ENCODE measurements at places on chromosomes 4 and X.

- DNase-seq: no peak
These were observed 119.9 kb downstream of the ANK2 start for GRCh38 chr4:113169368-113169767.

- DNase-seq: no peak
These were observed 10.7 kb downstream of the RBPJ start for GRCh38 chr4:26331380-26331950.

GRCh38 chr4:68962868-68963267 is 11.3 kb upstream of the UGT2A3 start:
- DNase-seq: no peak

GRCh38 chrX:22389556-22390179 is 117.0 kb downstream of the CBLL2 start:
- DNase-seq: no peak

DNA sequence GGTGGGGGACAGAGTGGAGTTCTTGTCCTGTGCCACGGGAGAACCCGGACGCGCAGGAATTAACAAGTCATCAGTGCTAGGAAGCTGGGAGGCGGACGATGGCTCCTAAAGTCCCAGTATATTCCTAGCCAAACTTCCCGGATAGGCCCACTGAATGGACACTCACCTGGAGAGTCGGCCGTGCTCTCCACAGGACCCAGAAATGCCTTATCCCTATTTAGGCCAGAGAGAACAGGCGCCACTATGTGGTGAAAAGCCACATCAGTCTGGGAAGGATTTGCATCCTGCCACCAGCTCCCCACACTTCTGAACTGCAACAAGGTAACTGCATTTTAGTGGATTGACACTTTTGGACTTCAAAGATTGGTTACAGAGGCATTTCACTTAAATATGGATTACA is 1.1 kb downstream of the CFAP299 start:
- DNase-seq: no peak

Data from activated CD4-positive, alpha-beta T cell treated with anti-CD3 and anti-CD28 coated beads for 24 hours (primary cell).